ENCODE measurements at places on chromosomes 3 and 15.
A peak's percentile ranks its signal among the peaks of the same experiment; 100 is the strongest.

- DNase-seq = no peak
These were observed 42.3 kb downstream of the RAB8B start for GRCh38 chr15:63231706-63232105.

DNA sequence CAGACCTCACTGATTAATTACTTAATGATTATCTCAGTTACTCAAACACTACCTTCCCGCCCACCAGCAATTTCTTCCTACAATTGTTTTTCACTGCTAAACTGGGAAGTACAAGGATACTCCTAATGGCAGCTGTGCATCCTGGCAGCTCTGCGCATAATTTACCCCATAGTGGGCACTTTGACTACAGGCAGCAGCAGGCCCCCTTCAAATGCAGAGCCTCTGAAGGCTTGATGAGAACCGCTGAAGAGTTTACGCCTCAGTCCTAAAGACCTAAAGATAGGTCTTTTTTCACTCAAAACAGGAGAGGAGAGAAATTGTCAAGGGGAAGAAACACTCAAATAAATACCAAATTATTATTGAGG is 10.7 kb downstream of the CCDC32 start:
- DNase-seq = no peak

DNA sequence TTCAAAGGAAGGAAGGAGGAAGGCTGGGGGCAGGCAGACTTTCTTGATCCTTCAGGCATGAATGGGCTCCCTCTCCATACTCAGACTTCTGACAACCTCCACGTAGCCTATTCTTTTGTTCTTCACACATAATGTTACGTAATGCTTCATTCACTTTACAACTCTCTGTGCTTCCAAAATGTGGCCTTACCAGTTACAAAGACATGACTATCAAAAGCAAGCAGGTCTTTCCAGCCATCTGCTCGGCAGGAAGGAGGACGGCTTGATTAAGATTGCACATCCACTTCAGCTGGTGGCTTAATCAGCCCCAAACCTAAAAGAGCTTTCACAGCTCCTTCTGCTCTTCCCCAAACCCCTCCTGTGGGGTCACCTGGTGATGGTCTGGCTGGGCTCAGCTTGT is 263.2 kb downstream of the XXYLT1 start:
- DNase-seq = no peak

- no peak for DNase-seq
These were observed 46.5 kb downstream of the GUCA1C start for GRCh38 chr3:108907194-108907593.

GRCh38 chr15:80404761-80405553 is 775 bp downstream of the ARNT2 start:
- DNase-seq = no peak

- DNase-seq = no peak
These were observed 131.1 kb downstream of the ANO10 start for GRCh38 chr3:43490640-43491185.

GRCh38 chr3:180295811-180296210 is 259.1 kb upstream of the PEX5L start:
- no peak for DNase-seq

DNA sequence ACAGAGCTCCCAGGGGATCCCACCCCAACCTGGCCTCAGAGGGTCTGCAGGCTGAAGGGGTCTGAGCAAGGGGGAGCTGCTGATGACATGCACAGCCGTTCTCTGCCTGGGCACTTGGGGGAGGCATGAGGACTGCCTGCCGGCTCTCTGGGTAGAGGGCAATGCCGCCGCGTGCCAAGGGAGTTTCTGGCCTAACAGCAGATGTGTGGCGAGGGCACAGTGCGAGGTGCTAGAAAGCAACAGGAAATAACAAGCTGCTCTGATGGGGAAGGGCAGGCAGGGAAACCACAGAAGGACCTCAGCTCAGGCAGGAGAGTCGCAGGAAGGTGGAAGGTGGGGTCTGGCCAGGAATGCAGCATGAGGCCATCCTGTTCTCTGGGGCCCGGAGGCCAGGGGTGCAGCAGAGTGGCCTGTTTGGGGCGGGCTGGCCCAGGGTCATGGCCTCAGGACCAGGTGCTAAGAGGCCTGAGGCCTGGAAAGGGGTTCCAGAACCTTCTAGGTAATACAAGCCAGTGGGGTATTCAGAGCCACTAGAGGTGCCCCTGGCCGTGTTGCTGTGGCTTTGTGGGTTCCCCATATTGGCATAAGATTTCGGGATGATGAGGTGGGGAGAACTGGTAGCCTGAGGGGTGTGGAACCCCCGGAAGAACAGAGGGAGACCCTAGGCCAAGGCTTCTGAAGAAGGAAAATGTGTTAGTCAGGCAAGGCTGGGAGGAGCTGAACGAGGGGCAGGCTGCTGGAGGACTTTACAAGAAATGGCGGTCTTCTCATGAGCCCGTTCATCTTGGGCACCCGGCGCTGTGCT is 41.2 kb downstream of the RGMA start:
- DNase-seq = no peak

DNA sequence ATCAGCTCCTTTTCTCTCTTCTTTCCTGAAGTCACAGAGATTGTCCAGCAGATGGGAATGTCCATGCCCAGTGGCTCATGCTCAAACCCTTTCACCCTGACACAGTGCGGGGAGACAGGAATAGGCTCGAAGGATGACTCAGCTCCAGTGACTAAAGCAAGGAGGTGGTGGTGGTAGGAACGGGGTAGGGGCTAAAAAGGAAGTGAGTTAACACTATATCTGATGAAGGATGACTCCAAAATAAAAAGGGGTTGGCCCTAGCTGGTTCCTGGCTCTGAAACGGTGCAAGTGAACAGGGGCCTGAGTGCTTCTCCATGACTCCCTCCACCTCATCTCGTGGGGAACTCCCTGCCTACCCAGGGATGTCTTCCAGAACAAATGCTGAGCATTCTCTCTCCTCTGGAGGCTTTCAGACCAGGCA is 167.4 kb upstream of the LPP start:
- DNase-seq = peak; percentile 97

DNA sequence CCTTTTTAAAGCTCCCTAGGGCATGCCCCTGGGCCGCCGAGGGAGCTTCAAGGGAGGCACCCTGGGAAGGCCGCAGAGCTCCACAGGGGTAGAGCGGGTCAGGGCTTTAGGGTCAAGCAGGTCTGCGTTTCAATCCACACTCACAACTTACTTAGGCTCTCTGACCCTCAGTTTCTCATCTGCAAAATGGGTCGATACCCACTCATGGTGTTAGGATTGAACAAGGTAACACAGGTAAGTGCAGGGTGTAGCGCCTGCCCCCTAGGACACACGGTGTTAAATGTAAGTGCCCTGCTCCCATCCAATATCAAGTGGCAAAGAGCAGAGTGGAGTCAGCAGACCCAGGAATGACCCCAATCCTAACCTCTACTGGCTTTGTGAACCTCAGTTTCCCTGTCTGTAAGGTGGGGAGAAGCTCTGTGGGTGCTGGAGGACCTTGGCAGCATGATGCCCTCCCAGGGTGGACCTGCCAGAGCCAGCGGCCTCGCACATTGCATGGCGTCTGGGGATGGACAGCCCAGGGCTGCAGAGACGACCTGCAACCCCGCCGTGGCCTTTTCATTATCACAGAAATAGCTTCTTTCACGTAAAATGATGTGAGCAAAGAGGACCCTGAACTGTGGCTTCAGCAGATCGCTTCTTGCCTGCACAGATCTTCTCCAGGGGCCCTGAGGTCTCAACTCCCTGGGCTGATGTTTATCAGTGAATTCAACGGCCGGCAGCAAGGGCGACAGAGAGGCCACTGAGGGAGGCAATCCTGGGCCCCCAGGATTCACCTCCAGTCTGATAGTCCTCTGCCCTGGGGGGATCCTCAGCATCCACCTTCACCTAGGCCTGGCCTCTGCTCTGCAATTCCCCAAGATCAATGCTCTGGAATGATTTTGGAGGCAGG is 138.5 kb downstream of the CHSY1 start:
- no peak for DNase-seq

DNA sequence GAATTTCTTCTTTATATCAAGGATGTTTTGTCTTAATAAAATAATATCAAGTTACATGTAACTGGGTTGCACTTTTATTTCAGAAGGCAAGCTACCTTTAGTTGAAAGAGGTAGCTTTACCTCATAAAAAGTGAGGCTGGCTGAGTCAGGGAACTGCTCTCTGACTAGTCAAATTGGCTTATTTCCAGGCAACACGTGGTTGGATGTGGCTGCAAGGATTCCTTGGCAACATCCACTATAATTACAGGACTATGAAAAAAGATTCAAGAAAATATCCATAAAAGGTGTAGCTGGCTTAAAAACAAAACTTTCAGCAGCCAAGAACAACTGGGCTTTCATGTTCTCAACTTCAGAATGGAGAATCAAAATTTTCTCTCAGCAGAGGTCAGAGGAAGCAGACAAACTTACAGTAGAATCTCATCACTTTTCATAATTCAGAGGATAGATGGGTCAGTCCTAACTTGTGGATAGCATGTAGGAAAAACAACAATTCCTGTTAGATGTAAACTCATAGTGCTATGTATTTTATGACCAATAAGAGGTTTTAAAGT is 779.1 kb downstream of the MECOM start:
- peak; percentile 56 for DNase-seq

All from NCI-H226 (cell line).